Mononuclear cell (primary cell): ENCODE measurements at places on chromosomes 16 and 17. TPM values are rescaled to one million over a fixed set of nuclear protein-coding genes. Genes with fewer than 3 reads are reported as not detected.

Gene CARD14
- total RNA-seq, result under 0.01 TPM

Gene TEKT5
- not detected for total RNA-seq

Gene TNFSF13
- 44.9 TPM for total RNA-seq

Gene NTN3
- not detected for total RNA-seq

Gene TM4SF5
- not detected for total RNA-seq

Gene TMC8
- total RNA-seq, result 138 TPM

Gene SCO1
- 17.1 TPM for total RNA-seq

Gene AOC2
- total RNA-seq, result 1.5 TPM
